AG04450 (cell line): ENCODE measurements at places on chromosomes 5 and 9. TPM values are rescaled to one million over a fixed set of nuclear protein-coding genes. Genes with fewer than 3 reads are reported as not detected.

GRCh38 chr5:60672693-60673264 lies 27.2 kb downstream of the DEPDC1B start:
- DNase-seq, result no peak

DNA sequence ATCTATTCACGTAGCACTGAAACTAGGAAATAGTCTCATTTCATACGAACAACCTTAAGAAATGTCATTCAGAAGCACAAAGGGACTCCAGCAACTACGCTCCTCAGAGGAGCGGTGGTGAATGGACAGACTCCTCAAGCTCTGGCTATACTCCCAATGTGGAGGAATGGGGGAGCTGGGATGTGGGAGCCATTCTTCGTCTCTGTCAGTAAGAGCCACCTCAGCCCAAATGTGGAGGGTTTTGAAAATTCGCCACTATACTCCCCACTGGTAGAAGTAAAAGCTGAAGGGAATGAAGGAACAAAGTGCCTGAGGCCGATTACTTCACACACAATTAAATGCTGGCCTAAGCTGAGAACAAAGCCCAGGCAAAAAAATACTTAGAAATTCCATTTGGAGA lies 96.3 kb downstream of the ADAMTS12 start:
- DNase-seq, result no peak

DNA sequence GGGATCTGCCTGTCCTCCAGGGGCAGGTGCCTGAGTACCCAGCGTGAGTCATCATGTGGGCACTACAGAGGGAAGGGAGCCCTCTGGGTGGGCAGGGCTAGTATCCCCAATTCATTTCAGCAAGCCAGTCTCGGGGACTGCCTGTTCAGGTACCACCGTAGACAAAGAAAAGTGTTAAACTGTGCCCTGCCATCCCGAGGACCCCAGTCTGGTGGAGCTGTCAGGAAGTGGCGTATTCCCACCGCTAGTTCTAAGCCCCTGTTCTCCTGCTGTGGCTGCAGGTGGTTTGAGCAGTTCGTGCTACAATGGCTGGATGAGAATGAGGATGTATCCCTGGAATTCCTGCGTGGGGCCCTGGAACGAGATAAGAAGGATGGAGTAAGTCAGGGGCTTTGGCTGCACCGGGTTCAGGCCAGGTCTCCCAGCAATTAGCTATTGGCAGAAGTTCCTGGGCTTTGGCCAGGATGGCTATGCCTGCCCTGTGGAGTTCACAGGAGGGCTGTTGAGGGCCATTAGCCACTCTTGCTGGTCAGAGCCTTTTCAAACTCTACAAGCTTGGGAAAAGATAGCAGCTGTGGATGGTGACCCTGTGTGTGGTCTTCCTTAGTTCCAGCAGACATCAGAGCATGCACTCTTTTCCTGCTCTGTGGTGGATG lies 93.2 kb upstream of the RUSC2 start:
- no peak for DNase-seq

DNA sequence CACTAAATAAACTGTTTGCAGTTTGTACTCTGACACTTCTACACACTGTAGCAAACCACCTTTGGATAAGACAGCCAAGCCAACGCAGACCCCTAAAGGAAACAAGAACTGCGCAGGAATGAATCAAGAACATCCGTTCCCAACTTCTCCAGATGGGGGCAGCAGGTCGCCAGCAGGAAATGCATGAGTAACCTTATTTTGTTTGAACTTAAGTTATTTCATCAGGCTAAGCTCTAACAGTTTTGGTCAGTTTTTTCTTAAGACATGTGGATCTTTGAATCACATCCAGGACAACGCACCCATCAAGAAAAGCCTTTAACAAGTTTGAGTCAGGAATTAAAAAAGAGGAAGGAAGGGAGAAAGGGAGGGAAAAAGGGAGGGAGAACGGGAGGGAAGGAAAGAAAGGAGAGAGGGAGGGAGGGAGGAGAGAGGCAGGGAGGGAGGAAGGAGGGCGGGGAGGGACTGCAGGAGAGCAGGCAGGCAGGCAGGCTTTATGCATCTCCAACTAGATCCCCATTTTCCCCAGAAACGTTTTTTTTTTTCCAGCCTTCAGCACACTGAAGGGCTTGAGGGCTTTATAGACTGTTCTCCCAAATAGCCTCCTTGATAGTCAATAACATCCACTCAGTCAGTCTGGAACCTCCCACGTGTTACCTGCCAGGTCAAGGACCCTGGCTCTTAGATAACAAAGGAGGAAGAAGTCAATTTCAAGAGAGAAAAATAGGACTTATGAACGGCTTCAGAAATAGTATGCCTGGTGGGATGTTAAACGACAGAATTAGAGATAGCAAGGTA lies 22.2 kb downstream of the BHMT start:
- peak; percentile 71 for DNase-seq

- no peak for DNase-seq
Observed at GRCh38 chr5:170612256-170612678, 108.4 kb downstream of the KCNIP1 start.

The BARHL1 gene
- not detected in 2 replicates for polyA plus RNA-seq

The EDIL3 gene
- polyA plus RNA-seq, result 42.0 and 61.9 TPM in 2 replicates

The TRIM7 gene
- 0.66 and 1.1 TPM in 2 replicates for polyA plus RNA-seq

The FAM151B gene
- polyA plus RNA-seq, result 3.3 and 4.6 TPM in 2 replicates

The CD74 gene
- 2.9 and 4.9 TPM in 2 replicates for polyA plus RNA-seq

DNA sequence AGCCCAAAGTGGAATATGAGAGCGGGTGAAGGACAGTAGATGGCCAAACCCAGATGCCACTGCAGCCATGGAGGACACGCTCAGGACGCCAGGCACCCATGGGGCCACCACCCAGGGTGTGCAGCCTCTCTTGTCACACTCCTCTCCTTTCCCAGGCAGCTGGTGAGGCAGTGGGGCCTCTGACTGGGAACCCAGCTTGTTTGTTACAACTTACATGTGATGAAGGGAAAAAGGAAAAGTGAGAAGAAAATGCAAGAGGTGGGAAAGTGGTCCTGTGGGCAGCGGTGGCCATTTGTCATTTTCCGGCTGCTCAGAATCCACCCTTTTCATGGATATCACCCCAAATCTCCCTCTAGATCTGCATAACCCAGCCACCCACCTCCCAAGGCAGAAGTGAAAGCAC lies 62.7 kb upstream of the UNC5A start:
- DNase-seq, result no peak

The HAND1 gene
- not detected in 2 replicates for polyA plus RNA-seq

- no peak for DNase-seq
Observed at GRCh38 chr9:77011973-77012821, 7.3 kb upstream of the FOXB2 start.

The HACD4 gene
- polyA plus RNA-seq, result 8.5 and 12.1 TPM in 2 replicates

- peak; percentile 13 for DNase-seq
Observed at GRCh38 chr5:56696900-56697299, 118.4 kb upstream of the MAP3K1 start.

- no peak for DNase-seq
Observed at GRCh38 chr5:32545102-32545800, 40.1 kb upstream of the SUB1 start.

GRCh38 chr5:179152941-179153340 lies 92.8 kb downstream of the ZNF354C start:
- DNase-seq, result no peak

- DNase-seq, result no peak
Observed at GRCh38 chr5:66223637-66224036, 79.5 kb downstream of the SREK1 start.

DNA sequence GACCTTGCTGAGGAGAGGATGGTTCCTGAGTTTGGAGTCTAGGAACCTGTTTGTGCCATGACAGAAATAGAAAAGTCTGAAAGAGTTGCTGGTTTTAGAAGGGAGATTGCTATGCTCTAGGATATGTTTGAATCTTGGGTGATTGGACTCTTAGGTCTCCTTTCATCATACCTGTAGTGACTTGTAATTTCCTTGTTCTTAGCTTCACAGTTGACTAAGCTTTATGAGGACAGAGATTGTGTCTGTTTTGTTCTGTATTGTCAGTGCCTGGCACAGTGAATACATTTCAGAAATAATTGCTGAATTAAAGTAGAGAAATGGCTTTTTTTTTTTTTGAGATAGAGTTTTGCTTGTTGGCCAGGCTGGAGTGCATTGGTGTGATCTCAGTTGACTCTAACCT lies 31.5 kb downstream of the GAPVD1 start:
- DNase-seq, result no peak

The DIPK1B gene
- polyA plus RNA-seq, result 2.8 and 3.6 TPM in 2 replicates

GRCh38 chr5:38379350-38379937 lies 121.1 kb downstream of the EGFLAM start:
- no peak for DNase-seq
